ENCODE measurements at places on chromosomes 6 and 20.

DNA sequence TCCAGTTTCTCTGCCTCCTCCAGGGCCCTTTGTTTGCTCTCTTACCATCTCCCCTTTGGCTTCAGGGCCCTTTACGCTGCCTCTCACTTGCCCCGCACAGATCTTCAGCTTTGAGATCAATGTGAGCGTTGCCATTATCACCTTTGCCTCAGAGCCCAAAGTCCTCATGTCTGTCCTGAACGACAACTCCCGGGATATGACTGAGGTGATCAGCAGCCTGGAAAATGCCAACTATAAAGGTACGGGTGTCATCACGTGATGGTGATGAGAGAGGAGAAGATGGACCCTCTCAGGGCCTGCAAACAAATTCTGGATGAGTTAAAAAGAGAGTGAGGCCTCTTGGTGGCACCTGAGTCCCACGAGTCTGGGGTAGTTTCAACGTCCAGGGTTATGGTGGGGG is 8.3 kb downstream of the C2 start:
- no peak for DNase-seq

DNA sequence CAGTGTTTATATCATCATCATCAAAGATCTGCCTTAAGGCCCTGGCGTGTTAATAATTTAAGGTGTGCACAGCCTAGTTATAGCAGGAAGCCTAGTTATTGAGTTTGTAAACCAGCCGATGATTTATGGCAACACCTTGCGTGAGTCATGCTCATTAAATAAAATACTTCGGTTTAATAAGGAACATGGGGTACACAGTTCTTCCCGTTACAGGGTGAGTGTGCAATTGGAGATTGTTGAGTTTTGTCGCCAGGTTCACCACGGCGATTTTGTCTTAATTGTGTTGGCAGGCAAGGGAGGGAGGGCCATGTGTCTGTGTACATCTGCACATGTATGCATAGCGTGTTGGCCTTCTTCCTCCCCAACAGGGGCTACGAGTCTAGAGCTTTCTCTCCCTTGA is 104.0 kb downstream of the TFAP2A start:
- DNase-seq: no peak

DNA sequence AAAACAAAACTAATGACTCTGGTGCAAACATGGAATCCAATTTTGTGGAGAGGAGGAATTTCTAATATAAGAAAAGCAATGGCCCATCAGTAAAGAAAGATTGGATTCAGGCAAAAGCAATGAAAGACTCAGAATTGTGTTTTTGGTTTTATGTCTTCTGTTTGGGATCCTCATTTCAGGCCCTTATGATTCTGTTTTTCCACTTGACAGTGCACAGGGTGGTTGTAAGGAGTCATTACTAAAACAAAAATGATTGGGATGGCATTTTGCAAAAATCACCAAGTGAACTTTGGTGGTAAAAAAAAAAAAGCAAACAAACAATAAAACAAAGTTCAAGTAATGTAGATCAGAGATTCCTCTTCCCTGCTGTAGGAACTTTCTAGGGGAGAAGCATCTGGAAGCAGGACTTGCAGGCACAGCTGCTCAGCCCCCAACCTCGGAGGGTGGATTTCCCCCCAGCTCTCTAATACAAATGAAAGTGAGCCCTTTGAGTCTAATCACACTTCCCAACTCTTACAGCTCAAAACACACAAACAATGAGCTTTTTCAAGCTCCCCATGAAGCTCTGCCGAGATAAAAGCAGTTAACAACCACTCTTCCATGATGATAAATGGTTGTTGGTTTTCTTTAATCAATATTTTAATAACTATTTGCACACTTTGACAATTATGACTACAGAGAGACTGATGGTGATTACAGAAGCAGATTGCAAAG is 177.7 kb downstream of the ZDHHC14 start:
- no peak for DNase-seq

- DNase-seq: no peak
Observed at GRCh38 chr6:42984924-42985475, 630 bp downstream of the PPP2R5D start.

DNA sequence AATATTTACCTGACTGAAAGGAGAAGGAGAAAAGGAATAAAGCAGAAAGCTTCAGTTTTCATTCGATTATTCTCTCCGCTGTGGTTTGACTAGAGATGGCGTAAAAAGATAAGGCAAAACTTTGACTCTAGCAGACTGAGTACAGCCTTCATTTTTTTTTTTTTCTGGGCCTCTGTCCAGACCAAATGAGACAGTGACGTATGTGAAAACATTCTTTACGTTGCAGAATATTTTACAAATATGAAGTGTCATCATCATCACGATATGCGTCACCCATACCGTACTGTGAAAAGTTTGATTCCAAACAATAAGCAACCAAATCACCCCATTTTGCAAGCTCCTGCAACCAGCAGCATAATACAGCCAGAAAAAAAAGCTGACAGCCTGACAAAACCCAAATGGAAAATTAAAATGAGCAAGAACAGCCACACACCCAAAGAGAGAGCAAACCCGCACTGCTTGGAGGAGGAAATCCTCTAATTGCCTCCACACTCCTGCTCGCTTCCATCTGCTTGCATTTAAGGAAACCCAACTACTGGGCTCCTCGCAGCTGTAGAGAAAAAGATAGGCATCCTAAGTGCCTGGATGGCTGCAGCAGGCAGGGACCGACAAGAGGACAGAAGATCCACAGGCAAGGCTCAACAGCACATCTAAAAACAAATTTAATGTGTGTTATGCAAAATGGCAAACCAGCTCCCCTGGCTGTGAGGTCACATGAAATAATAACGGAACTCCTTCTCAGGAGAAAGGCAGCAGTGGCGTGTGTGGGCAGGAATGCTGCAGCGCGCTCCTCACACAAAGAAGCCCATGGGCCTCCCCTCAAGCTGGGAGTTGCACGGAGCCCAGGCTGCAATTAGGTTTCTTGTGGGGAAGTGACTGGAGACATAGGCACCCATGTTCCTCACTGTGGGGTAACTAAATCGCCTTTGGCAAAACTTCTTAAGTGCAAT is 113.1 kb downstream of the FYN start:
- DNase-seq: no peak

- DNase-seq: no peak
Observed at GRCh38 chr6:52418606-52419005, 1.5 kb upstream of the EFHC1 start.

- no peak for DNase-seq
Observed at GRCh38 chr6:36691011-36691410, 6.6 kb upstream of the RAB44 start.

GRCh38 chr20:23249541-23249940 is 101.0 kb upstream of the NXT1 start:
- DNase-seq: no peak

- no peak for DNase-seq
Observed at GRCh38 chr6:117448732-117449485, 23.2 kb upstream of the ROS1 start.

DNA sequence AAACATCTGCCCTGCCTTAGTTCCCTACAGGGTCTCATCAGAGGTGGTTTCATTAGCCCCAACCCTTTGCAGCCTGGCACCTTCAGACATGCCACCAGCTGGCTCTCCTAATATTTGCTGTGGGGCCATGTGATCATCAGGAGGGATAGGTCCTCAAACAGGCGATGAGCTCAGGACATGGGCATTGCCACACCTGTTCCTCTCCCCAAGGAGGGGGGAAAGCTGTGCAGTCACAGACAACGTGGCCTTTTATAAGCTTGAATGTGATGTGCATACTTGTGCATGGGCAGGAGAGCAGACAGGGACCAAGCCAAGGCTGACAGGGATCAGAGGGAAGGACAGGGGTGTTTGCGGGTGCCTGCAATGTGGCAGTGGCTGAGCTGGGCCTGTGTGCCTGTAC is 78.8 kb upstream of the ZNFX1 start:
- no peak for DNase-seq

- DNase-seq: peak; percentile 55
Observed at GRCh38 chr6:44074439-44074812, 52.8 kb downstream of the MRPL14 start.

GRCh38 chr20:57410924-57411323 is 19.7 kb downstream of the RBM38 start:
- DNase-seq: no peak

DNA sequence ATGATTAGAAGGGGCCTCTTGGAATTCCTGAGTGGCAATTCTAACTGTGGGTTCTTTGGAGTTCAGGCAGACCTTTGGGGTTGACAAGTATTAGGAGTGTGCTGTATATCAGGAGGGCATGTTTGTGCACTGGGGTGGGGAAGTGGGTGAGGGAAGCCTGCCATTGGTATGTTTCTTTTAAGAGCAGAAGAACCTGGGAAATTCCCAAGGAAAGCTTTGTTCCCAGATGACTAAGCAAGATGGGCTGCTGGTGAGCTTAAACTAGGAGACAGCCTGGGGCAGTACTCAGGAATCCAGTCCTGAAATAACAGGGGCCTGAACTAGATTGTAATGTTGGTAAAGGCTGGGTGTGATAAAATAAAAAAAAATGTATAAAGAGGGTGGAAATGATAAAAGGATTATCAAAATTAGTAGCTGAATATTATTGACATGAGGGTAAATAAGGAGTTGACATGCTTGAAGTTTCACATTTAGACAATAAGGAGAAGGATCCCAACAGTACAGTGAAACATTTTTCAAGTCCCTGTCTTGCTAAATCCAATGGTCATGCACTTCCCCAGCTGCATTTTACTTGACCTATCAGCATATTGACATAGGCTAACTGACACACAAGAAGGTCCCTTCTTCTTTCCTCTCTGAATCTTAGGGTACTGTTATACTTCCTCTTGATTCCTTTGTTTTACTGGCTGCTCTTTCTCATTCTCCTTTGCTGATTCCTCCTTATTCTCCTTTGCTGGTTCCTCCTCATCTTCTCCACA is 18.4 kb upstream of the IFNGR1 start:
- no peak for DNase-seq

- no peak for DNase-seq
Observed at GRCh38 chr6:28569748-28570147, 44.1 kb downstream of the GPX5 start.

- no peak for DNase-seq
Observed at GRCh38 chr20:43824309-43825050, 90.2 kb upstream of the TOX2 start.
